ENCODE measurements at places on chromosomes 6 and 20.

DNA sequence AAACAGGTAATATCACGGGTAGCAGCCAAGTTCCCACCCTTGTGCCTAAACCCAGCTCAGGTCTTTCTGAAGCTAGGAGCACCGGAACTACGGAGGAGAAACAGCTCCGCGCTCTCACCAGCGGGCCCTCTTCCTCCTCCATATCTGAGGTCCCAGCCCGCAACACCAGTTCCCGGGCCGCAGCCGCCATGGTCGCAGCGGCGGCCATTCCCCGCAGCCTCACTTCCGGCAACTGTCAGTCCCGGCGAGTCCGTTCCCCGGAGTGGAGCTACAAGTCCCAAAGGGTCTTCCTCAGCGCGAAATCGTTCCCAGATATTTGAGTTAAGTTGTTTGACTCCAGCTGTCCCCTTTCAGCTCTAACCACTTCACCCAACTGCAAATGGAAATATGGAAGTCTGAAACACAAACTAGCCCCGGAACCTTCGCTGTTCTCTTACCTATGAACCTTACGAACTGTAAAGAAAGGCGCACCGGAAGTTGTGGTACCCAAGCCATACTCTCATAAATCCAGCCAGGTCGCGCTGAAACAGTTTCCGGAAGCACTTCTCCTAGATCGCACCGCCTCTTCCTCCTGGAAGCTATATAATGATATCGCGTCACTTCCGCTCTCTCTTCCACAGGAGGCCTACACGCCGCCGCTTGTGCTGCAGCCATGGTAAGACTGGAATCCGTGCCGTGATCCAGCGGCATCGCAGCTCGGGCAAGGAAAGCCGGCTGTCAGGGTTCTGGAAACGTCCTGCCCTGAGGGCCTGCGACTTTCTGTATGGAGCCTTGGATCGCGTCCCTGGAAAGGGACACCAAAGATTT is at the start of the genes RPS18 and VPS52:
Gene RPS18, plus strand, starts transcription at position 608 of the 807 bp plus-strand sequence. Its CDS starts 45 bp downstream, at position 653.
Gene VPS52, minus strand, starts transcription at position 409 of the 807 bp plus-strand sequence. Its CDS starts 201 bp downstream, at position 208.
- peak; percentile 93 for DNase-seq

GRCh38 chr6:41451039-41451438 is 95.1 kb upstream of the FOXP4 start:
- DNase-seq = no peak

DNA sequence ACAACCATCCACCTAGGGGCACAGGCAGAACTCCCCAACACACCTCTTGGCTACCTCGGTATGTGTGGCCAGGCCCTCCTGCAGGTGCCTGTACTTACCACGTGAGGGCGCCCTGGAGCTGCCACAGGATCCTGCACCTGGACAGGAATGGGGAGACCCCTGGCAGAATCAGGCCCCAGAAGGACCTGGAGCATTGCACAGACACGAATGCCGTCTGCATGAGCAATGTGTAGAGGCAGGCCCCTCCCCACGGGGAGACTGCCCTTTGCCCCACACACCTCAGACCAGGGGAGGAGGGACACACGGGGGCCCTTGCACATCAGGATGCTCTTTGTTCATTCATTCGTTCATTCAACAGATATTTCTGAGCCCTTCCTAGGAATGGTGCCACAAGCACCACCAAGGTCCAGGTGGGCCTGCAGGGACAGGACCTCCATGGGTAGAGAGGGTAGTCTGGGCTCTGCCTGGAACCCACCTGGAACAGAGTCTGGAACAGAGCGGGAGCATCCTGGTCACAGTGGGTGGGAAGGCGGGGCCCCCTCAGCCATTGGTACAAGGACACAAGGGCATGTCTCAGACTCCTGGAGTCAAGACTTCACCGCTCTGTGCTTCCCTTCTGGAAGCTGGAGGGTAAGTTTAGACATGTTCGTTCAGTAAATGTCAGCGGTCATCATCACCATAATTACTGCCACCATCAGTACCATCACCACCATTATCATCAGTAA is 32.3 kb downstream of the YTHDF1 start:
- DNase-seq = no peak

- no peak for DNase-seq
Measured at GRCh38 chr6:17064975-17065374, 36.9 kb upstream of the STMND1 start.

Data from NCI-H187 treated with DMSO at 0.1 percent for 48 hours (cell line).